Activated CD8-positive, alpha-beta memory T cell treated with anti-CD3 and anti-CD28 coated beads for 1 hour (primary cell): ENCODE measurements at places on chromosomes 12 and 14.

- DNase-seq, result no peak
These were observed 643 bp upstream of the TAMALIN start for GRCh38 chr12:52005903-52006703.

DNA sequence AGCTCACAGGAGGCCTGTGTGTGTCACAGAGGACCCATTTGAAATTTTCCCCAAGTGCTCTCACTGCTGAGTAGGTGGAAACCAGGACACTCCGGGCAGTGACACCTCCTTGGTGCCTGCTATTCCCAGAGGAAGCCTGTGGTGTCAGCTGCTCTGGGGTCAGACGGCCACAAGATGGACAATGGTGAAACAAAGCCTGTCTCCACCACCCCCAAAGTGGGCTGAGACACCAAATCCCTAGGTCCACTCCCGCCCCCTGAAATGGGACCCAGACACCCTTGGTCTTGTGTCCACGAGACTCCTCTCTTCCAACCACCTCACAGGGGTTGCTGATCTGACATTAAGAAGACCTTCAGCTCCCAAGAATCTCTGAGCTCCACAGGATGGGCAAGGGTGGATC, 7.0 kb downstream of the KCNH3 start:
- DNase-seq, result no peak

DNA sequence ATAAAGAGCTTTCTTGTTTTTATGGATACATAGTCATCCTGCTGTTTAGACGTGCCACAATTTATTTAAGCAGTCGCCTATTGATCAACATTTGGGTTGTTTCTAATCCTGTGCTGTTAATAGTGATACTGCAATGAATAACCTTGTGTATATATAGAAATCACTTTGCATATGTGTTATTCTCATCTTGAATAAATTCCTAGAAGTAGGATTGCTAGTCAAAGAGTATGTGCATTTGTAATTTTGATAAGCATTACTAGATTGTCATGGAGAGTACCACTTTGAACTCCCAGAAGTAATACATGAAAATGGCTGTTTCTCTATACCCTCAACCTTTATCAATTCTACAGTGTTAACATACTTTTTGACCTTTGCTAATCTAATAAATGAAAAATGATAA, 44.9 kb upstream of the KCNH3 start:
- no peak for DNase-seq

DNA sequence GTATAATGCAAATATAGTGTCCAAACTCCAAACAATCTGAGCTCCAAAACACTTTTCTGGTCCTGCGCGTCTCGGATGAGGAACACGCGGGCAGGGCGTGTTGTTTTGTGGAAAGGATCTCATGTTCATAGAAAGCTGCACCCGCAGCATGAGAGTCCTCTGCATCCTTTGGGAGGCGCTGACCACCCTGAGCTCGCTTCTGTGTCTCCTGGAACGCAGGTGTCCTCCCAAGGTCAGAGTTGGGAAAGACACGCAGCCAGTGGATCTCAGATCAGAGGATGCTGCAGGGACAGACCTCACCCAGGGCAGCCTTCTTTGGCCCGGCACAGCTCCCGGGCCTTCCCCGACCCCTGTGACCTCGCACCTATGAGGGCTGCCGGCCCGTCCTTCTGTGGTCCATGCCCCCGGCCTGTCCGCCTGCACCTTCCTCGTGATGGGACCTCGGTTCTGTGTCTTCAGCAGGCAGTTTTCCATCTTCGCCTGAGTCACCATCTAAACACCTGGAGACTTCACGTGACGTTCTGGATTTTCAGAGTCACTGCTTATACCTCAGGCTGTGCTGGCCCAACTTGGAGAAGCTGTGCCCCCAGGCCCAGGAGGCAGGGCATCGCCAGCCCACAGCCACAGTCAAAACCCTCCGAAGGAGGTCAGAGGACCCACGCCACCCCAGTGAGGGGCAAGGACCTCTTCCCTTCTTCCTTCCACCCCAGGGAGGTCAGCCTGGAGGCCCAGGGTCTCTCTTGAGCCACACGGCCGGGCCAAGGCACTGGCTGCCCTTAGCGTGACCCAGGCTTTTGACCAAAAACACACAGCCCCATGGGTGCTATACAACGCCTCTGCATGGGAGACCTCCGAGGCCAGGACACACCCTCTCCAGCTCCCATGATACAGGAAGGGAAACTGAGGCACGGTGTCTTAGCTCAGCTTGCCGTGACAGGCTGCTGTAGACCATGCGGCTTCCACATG, 25.9 kb downstream of the MMP17 start:
- DNase-seq, result no peak

- no peak for DNase-seq
These were observed 235.5 kb upstream of the NPAS3 start for GRCh38 chr14:32703183-32703621.

GRCh38 chr14:104697317-104697703, 7.9 kb downstream of the INF2 start:
- no peak for DNase-seq

- DNase-seq, result no peak
These were observed 59.5 kb upstream of the RNU6-7 start for GRCh38 chr14:32142341-32142740.
